Effector memory CD8-positive, alpha-beta T cell (primary cell): ENCODE measurements at places on chromosomes 7 and 10.

- no peak for DNase-seq
These were observed 23.0 kb upstream of the IGFBP3 start for GRCh38 chr7:45944058-45944457.

DNA sequence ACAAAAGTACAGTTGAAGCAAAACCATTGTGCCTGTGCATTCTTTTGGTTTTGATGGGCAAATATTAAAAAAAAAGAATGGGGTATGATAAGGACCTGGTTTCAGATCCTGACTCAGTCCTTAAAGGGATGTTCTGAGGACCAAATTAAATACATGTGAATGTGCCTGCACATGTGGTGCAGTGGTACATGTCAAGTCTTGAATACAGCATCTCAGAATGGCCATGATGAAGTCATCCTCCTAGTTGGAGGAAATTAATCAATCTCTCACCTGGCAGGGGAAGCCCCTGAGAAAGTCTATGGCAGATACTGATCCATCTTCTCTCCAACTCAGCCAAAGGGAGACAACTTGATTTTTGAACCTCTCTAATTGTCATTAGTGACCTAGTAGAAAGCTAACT, 207.0 kb downstream of the SUGCT start:
- no peak for DNase-seq

DNA sequence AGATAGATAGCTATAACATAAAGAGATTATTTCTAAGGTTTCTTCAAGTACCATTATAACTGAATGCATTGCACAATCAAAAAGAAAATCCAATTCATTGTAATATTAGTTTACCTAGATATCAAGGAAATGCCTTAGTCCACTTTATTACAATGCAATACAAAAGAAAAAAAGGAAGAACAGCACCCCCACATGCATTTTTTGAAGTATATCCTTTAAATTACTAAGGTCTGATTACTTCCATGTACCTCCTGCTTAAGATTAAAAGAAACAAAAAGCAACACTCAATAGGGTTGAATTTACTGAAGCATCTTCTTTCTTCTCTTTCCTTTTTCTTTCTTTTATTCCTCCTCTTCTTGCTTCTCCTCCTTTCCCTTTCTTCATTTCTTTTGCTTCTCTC, 973.8 kb upstream of the LRRTM3 start:
- DNase-seq, result no peak

DNA sequence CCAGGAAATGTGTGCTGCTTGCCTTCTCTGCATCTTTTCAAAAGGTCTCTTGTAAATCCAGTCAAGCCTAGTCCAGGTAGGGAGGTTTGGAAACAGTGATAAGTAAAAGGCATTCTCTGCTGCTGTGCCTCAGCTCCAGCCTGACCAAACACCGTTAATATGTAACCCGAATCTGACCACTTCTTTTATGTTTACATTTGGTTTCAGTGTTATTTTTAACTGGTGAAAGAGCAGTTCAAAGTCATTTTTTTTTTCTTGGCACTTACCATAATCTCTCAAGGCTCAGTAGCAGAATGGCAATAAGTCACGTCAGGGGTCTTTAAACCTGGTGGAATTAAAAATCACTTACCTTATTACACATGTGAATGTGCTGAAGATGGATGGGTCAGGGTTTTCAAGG, 216.8 kb downstream of the PTEN start:
- no peak for DNase-seq

DNA sequence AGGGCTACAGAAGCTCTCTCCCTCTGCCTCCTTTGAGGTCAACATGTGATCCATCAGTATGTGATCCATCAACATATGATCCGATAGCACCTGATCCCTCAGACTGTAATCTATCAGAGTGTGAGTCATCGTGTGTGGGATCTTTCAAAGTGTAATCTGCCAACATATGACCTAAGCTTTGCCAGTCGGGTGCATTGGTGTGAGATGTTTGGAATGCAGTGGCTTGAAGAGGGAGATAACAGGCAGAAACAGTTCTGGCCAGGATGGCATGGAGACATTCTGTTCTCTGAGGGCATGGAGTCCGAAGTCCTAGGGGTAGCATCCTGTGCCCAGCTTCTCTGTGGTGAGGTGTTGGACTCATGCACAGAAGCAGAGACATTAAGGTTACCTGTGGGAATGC, 217.7 kb upstream of the ETV1 start:
- no peak for DNase-seq

DNA sequence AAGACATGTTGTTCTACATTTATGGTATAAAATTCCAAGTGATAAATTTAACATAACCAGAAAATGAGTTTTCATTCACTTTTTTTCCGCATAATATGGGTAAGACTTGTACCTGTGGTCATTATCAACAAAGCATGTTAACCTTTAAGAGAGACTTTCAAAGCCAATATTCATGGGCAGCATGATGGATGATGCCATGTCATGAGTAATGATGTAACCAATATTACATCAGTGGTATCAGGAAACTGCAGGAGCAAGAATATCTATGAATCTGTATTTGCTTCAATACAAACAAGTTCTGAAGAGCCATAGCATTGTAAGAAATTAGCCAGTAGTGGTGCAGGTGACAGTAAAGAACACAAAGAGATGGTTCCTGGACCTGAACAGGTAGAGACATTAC, 126.9 kb downstream of the C1GALT1 start:
- no peak for DNase-seq

DNA sequence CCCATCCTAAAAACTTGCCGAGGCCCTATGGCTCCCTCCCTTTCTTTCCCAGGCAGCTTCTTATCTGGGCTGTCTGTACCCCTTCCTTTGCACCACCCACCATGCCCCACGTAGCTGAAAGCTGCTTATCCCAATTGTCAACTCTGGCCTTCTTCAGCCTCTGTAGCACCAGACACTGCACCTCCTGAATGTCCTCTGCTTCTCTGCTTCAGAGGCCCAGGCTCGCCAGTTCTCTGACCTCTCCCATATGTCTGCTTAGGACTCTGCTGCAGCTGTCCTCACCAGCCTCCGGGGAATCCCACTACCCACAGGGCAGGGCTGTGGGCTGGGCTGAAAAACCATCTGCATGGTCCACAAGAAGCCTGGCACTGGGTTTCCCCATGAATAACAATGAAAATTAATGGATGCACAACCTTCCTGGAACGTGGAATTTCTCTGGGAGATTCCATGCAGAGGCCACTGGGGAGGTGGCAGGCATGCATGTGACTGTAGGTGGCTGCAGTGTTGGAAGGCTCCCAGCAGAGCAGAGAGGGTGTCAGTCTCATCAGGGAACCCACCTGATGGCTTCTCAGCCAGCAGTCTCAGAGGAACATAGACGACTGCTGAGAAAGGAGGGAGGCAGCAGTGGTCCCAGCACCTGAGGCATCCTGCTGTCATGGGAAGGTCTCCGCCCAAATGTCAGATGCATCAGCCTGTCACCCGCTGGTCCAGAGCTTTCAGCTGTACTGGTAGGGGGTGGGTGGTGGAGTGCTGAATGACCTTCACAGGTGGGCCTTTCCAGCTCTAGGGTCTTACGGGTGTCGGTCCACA, 16.8 kb upstream of the SH2D4B start:
- no peak for DNase-seq

DNA sequence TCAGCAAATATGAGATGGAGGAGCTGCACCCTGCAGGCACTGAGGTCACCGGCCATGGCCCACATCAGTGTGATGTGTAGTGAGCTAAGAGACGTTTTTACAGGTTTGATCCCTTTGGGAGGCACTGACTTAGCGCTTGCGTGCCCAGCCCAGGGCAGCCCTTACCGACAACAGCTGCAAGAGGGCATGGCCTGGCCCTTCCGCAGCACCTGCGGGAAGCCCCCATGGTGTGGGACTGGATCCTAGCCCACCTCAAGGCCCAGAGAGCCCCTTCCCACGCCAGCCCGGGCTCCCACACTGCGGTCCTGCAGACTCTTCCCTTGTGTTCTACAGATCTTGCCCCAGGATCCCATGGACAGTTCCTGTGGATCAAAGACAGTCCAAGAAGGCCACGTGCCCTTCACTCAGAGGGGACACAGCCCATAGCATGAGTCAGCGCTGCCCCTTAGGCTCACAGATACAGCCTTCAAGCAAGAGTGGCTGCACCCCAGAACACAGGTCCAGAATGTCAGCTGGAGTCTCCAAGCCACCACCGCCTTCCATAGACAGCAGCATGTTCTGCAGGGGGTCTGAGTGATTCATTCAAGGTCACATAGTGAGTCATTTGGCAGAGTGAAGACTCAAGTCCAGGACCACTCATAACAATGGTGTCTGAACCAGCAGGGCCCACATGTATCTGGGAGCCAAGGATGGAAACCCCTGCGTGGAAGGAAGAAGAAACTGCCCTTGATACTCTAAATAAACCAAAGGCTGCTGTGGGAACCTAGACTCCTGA, 25.4 kb downstream of the TLL2 start:
- DNase-seq, result no peak

DNA sequence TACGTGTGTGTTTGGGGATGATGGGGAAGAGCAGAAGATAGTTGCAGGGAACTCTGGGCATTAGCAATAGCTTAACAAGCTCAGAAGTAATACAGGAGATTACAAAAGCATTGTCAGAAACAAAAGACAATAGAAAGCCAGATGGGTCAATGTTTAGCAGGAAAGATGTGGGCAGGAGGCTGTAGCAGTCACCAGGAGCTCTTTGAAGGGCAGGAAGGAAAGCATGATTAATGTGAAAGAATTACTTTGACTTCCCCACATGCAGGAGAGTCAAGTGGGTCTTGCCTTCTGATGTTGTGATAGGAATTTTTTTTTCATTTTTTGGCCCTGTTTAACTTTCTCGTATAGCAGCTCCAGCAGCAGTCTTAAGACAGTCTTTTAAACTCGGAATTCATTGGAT, 6.0 kb upstream of the SMNDC1 start:
- no peak for DNase-seq

DNA sequence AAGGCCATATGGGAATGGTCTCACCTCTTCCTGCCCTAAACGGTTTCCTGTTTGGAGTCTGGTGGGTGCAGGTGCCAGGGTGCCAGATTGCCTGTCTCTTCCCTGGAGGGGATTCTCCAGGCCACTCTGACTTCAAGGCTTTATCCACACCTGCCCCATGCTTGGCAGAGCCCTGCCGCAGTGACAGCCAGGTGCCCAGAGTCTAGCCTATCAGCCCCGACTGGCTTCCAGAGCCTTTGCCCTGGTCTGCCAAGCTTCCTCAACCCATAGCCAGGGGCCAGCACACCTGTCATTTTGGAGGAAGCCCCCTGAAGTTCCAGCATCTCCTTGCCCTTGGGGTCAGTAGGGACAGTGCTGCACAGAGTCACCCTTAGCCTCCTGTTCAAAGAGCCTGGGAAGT, 21.6 kb downstream of the TBATA start:
- DNase-seq, result no peak

GRCh38 chr10:86245015-86245394, 121.6 kb downstream of the GRID1 start:
- DNase-seq, result no peak

DNA sequence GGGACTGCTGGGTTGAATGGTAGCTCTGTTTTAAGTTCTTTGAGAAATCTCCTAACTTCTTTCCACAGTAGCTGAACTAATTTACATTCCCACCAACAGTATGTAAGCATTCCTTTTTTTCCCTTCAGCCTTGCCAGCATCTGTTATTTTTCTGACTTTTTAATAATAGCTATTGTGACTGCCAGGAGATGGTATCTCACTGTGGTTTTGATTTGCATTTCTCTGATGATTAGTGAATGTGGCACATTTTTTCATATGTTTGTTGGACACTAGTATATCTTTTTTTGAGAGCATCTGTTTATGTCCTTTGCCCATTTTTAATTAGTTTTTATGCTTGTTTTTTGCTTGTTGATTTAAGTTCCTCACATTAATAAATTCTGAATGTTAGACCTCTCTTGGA, 990.8 kb downstream of the GATA3 start:
- no peak for DNase-seq

GRCh38 chr7:19112274-19113001, 5.0 kb downstream of the TWIST1 start:
- no peak for DNase-seq

DNA sequence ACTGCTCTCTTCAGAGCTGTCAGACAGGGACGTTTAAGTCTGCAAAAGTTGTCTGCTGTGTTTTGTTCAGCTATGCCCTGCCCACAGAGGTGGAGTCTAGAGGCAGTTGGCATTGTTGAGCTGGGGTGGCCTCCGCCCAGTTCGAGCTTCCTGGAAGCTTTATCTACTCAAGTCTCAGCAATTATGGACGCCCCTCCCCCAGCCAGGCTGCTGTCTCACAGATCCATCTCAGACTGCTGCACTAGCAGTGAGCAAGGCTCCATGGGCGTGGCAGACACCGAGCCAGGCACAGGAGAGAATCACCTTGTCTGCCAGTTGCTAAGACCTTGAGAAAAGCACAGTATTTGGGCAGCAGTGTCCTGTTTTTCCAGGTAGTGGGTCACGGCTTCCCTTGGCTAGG, 98.1 kb downstream of the SDHAF3 start:
- DNase-seq, result no peak

GRCh38 chr10:88922041-88922440, 30.5 kb downstream of the ACTA2 start:
- DNase-seq, result no peak

DNA sequence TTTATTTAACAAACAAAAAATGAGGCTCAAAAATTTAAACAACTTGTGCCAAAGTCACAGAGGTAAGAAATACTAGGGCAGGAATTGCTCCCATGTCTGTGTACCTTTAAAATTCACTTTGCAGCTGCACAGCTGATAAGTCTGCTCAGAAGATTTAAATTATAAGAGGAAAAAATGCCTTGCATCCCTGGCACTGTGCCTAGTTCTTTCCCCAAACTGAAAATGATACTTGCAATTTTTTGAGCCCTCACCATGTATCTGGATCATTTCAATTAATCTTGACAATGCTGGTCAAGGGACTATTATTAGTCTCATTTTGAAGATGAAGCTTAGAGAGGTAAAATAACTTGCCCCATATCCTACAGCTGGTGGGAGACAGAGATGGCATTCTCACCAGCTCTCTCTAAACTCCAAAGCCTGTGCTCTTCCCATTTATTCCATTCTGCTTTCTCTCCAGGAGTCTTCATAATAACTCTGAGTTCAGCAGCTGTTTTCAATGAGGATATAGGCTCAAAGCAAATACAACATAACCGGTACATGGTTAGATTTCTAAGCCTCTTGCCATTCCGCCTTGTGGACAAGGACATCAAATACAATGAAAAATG, 350.5 kb upstream of the LRRTM3 start:
- DNase-seq, result no peak

DNA sequence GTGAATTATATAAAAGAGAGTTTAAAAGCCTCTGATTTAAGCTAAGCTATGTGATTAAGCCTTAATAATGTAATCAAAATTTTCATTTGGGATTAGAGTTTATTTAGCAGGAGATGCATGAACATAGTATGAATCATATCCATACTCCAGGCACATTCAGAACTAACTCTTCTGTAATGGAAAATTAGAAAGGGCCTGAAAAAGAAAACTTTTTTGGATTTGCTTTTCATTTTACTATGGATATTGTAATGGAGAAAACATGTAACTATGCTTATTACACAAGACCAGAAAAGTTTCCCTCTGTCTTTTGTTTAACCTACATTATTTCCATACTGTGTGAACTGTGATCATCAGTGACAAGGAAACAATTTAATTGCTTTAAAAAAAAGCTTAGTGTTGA, 22.0 kb downstream of the TES start:
- no peak for DNase-seq

- no peak for DNase-seq
These were observed 39.4 kb downstream of the BTBD16 start for GRCh38 chr10:122310311-122311050.
